Neuronal stem cell (in vitro differentiated cells): ENCODE measurements at places on chromosomes 16 and 17.

DNA sequence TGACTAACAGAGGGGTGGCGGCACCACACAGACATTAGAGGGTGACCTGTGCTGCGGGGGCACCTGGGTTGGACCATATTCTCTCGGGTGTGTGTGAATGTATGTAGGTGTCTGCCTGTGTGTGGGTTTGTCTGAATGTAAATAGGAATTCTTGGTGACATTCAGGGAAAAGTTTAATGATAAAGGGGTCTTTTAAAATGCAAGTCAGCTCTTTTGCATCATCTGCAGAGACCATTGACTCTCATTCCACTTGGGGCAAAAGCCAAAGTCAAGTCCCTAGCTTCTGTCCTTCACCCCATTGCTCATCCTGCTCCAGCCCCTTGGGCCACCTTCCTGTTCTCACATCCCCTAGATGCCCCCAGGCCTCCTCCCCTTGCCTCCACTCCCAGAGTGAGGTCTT, 23.6 kb downstream of the KSR1 start:
- no peak overlapping the region for H3K27ac ChIP-seq
- H3K4me1 ChIP-seq: no peaks in the 10 kb centered on the region
- H3K36me3 ChIP-seq: no peaks in the 10 kb centered on the region
- DNase-seq: no peak
- no peak overlapping the region for H3K4me3 ChIP-seq

DNA sequence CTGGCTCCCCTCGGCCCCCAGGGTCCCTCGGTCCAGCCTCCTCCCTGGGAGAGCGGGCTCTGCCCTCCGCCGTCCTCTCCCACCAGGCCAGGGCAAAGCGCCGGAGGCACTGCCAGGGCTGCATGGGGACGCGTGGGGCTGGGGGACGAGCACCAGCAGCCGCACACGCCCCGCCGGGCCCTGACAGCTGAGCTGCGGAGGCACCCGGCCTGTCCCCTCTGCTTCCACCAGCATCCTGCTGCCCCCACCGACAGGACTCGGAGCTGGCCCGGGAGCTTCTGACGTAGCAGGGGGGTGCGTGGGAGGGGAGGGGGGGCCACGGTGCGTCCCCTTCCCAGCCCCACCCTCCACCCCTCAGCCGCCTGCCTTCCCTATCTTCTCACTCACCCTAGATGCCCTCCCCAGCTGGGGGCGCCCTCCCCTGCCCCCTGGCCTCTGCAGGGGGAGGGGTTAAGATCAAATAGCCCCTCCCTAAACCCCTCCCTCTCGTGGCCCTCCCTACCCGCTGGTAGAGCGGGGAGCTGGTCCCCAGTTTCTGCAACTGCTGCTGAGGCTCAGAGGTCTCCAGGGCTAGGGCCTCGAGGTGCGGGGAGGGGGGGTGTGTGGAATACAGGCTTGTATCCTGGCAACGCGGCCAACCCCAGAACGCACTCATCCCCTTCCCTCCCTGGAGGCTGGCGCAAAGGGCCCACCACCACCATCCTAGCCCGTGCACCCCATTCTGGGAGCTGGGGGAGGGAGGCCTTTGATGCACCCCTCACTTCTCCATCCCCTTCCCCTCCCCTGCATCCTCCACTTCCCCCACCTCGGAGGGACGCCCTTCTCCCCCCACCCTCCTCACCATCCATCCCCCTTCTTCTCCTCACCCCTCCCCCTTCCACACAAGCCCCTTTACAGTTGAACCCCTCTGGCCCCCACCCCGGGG, 1.0 kb downstream of the SRCIN1 start:
- peaks cover 15% of the 10 kb centered on the region for H3K27me3 ChIP-seq
- DNase-seq: no peak
- no peaks in the 10 kb centered on the region for H3K36me3 ChIP-seq

DNA sequence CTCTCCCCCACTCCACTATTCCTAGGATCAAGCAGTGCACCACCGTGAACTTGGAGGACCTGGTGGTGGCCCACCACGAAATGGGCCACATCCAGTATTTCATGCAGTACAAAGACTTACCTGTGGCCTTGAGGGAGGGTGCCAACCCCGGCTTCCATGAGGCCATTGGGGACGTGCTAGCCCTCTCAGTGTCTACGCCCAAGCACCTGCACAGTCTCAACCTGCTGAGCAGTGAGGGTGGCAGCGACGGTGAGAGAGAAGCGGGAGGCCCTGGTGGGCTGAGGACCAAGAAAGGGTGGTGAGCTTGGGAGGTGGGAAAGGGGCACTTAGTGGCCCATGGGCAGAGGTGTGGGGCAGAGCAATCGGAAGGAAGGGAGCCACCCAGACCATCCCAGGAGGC, 16.6 kb downstream of the ACE start:
- H3K27ac ChIP-seq: no peak overlapping the region
- H3K36me3 ChIP-seq: no peaks in the 10 kb centered on the region
- no peak for DNase-seq
- H3K27me3 ChIP-seq: peaks cover 64% of the 10 kb centered on the region

DNA sequence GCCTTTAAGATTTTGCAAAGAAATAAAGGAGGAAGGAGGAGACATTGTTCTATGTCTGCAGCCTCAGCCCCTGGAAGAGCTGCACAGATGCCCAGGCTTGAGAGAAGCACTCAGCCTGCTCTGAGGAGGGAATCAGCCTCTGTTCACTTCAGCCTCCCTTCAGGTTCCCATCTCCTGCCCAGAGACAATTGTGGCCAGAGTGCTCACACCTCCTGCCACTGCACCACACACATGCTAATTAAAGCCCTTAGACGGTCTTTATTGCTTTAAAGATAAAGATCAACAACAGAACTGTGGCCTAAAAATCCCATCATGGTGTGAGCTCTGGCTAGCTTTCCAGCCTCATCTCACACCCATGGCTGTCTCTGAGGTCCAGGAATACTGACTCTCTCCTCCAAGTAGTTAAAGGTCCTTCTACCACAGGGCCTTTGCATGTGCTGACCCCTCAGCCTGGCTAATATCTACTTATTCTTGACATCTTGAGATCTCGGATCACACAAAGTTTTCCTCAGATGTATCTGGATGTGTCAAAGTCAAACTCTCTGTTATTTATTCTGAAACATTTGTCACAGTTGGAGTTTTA, 33.8 kb downstream of the CHD9NB start:
- H3K27ac ChIP-seq: no peak overlapping the region
- no peak for DNase-seq
- no peaks in the 10 kb centered on the region for H3K27me3 ChIP-seq
- no peaks in the 10 kb centered on the region for H3K4me1 ChIP-seq
- no peak overlapping the region for H3K4me3 ChIP-seq

DNA sequence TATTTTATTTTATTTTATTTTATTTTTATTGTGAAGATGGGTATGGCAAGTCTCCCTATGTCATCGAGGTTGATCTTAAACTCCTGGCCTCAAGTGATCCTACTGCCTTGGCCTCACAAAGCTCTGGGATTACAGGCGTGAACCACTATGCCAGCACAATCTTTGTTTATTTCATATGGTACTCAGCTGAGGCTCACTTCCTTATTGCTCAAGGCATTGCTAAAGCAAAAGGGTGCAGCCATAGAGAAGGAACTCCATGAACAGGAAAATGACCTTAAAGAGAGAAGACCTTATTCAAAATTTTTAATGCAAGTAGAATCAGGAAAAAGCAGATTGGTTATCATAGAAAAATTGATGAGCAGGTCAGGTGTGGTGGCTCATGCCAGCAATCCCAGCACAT, 110.6 kb upstream of the RBBP6 start:
- no peaks in the 10 kb centered on the region for H3K36me3 ChIP-seq
- no peaks in the 10 kb centered on the region for H3K27me3 ChIP-seq
- peaks cover 3% of the 10 kb centered on the region for H3K4me1 ChIP-seq
- no peak overlapping the region for H3K4me3 ChIP-seq

DNA sequence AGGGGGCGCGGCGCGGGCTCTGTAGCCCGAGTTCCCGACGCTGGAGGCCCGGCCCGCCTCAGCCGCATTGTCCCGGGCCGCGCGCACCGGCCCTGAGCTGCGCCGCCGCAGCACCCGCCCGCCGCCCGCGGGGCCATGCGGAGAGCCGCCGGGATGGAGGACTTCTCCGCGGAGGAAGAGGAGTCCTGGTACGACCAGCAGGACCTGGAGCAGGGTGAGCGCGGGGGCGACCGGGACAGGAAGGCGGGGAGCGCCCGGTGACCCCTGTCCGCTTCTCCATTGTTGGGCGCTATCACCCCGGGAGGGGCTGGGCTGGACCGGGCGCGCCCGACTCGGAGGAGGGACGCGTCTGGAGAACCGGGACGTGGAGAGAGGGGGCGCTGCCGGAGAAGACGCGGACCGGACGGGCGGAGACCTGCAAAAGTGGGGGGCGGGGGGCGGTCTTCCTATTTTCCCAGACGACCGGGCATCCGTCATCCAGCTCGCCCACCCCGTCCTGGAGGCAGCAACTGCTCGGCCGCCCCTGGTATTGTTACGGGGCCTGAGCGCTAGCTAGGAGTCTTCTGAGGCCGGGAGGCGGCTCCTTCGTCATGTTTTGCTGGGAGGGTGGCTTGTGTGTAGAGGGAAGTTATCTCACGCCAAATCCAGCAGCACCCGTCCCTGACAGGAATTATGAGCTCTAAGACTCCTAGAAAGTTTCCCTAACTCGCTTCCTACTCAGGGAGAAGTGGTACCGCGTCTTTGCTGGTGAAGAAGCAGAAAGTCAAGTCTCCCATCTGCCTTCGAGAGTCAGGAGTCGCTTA, 678 bp downstream of the CDR2L start:
- H3K27me3 ChIP-seq: no peaks in the 10 kb centered on the region
- peaks cover 26% of the 10 kb centered on the region for H3K36me3 ChIP-seq
- H3K4me1 ChIP-seq: peaks cover 8% of the 10 kb centered on the region
- H3K27ac ChIP-seq: peak overlapping the region; percentile 84
- H3K4me3 ChIP-seq: peak overlapping the region; percentile 99
